ENCODE measurements at places on chromosomes 7 and 10.
A peak's percentile ranks its signal among the peaks of the same experiment; 100 is the strongest.

GRCh38 chr7:105768898-105769507 lies 107.4 kb downstream of the ATXN7L1 start:
- no peak for DNase-seq

- DNase-seq: no peak
Observed at GRCh38 chr7:69903410-69903809, 305.1 kb downstream of the AUTS2 start.

- no peak for DNase-seq
Observed at GRCh38 chr7:40582539-40582938, 447.7 kb downstream of the SUGCT start.

GRCh38 chr10:88995156-88995876 lies 4.7 kb downstream of the FAS start:
- no peak for DNase-seq

DNA sequence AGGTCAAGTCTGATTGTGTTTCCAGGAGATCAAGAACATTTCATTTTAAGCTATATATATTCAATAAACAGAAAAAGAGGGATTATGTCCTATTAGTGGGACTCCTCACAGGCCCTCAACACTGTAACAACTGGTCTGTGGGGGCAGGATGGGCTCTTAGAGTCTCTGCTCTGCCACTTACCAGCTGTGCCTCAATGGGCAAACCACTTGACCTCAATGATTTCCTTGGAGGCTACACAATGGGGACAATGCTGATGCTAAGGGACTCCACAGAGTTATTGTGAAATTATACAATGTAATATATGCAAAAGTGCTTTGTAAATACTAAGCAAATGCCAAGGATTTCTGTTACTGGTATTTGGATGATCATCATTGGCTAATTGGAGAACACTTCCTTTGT lies 33.2 kb upstream of the MXI1 start:
- DNase-seq: no peak

GRCh38 chr10:6985644-6986043 lies 405.6 kb upstream of the PRKCQ start:
- DNase-seq: no peak

DNA sequence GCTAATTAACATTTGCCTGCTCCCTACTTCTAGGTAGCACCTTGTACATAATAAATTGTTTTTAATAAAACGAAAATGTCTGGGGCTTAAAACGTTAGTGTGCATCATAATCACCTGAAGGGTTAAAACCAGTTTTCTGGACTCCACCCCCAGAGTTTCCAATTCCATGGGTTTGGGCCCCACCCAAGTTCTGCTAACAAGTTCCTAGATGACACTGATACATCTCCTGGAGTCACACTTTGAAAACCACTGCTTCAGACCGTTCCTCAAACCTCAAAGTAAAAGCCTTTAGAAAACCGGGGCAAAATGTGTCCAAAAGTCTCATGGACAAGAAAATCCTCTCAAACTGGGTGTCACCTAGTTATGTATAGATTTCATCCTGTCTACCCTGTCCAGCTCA lies 9.3 kb downstream of the OSBPL3 start:
- no peak for DNase-seq

DNA sequence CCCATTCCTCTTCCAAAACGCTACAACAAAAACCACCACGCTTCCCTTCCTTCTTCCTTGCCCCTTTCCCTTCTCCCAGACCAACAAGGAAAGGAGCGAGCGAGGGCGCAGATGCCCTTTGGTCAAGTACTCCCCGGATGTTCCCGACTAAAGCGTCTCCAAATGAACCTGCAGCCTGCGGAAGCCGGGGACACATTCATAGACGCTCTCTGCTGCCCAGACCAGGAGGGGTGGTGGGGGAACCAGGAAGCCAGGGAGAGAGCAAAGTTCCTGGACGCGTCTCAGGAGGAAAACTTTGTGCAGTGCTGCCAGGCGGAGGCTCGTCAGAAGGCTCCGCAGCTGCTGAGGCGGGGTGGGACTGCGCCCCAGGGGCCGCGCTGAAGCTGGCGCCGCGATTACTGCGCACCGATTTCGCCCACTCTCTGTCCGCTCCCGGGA lies 754 bp downstream of the SEMA3D start:
- DNase-seq: no peak

DNA sequence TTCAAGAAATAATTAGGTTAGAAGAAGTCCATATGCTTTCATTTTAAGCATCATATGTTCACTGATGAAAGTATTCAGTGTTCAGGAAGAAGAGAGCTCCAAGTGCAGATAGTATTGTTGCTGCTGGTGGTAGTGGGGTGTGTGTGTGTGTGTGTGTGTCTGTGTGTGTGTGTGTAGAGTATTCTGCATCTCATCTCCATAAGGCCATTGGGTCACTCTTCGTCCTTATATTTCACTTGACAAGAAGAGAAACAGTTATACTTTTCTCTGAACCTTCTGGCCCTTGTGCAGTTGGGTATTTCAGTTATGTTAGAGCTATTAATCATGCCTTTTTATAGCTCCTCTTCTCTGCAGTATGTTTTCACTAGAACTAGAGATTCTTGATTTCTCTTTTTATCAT lies 26.2 kb downstream of the ADAM22 start:
- DNase-seq: no peak

- DNase-seq: no peak
Observed at GRCh38 chr10:1153805-1154351, 97.7 kb downstream of the WDR37 start.

- no peak for DNase-seq
Observed at GRCh38 chr7:11830582-11831155, 1.3 kb downstream of the THSD7A start.

- DNase-seq: peak; percentile 27
Observed at GRCh38 chr7:37354656-37355131, 94.0 kb downstream of the ELMO1 start.

GRCh38 chr10:24394461-24395190 lies 185.7 kb downstream of the KIAA1217 start:
- DNase-seq: no peak

GRCh38 chr7:158723266-158723665 lies 18.7 kb upstream of the NCAPG2 start:
- no peak for DNase-seq

DNA sequence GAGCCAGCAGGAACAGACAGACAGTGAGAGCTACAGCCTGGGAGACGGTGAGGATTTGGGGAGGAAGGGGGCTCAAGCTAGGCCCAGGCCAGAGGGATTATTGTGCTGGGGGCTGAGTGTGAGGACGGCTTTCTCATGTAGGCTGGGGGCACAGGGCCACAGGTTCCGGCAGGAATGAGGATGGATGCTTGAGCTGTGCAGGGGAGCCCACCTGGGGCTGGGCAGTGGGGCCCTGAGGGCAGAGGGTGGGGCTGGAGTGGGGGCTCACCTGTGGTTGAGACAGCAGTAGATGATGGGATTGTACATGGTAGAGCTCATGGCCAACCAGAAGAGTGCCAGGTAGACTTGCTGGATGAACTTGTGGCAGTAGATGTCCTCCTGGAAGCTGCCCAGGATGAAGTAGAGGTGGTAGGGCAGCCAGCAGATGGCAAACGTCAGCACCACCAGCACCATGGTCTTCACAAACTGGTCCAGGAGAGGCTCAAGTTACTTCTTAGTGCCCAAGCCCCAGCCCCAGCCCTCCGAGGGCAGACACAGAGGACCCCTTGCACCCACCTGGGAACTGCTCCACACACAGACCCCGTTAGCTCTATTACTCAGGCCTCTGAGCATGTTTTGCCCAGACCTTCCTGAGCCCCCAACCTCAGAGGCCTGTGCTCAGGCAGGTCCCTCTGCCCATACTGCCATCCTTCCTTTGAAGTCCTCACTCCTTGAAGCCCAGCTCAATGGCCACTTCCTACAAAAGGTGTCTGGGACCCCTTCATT lies 9.7 kb downstream of the TACR2 start:
- no peak for DNase-seq

GRCh38 chr10:33229252-33229948 lies 105.1 kb downstream of the NRP1 start:
- DNase-seq: no peak

DNA sequence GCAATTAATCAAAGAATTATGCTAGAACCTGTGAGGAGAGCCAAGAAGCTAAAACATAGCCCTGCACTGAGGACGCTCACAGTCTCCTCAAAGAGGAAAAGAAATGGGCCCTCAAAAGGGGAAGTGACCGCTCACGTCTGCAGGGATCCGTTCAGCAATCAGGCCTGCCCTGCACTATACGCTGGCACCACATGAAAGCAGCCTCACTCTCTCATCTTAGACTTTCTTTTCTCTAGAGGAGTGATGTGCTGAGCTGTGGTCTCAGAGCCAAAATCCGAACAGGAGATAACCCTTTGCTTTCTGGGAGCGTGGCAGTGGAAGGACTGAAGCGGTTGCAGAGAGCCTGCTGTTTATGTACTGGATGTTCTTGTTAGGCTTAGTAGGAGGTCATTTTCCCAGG lies 6.3 kb upstream of the IL2RA start:
- no peak for DNase-seq

GRCh38 chr10:52853704-52854103 lies 81.1 kb upstream of the MBL2 start:
- DNase-seq: no peak

DNA sequence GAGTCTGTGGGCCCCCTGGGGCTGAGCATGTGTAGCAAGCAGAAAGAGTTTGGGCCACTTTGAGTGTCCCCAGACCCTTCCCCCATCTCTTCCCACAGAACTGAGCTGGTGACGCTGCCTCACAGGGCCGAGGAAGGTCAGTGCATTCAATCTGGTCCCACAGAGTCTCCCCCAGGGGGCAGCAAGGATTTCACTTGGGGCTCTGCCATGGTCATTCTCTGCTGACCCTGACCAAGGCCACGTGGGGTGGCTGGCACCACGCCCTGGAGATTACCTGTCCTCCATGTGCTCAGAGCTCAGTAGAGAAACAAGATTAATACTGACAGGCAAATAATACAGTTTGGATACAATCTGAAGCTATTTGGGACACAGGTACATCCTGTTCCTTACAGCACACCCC lies 30.2 kb downstream of the ADRA2A start:
- DNase-seq: no peak

GRCh38 chr10:80474941-80475340 lies 20.8 kb downstream of the TSPAN14 start:
- no peak for DNase-seq

GRCh38 chr7:4699841-4700240 lies 17.7 kb downstream of the FOXK1 start:
- DNase-seq: no peak

All from activated T-cell treated with anti-CD3 and anti-CD28 coated beads for 1 hour (primary cell).